Aortic smooth muscle cell (primary cell): ENCODE measurements at places on chromosomes 7 and 10. TPM values are rescaled to one million over a fixed set of nuclear protein-coding genes. Genes with fewer than 3 reads are reported as not detected.

The ITPRIP gene
- total RNA-seq = 12.6 and 25.4 TPM in 2 replicates

The SPDYE11 gene
- not detected in 2 replicates for total RNA-seq

The SUN3 gene
- total RNA-seq = not detected in 2 replicates

The AHCYL2 gene
- 16.4 and 20.3 TPM in 2 replicates for total RNA-seq

The SCART1 gene
- total RNA-seq = 3.3 TPM in 2 replicates

The SLC13A1 gene
- not detected in 2 replicates for total RNA-seq

The AUTS2 gene
- total RNA-seq = 2.4 and 4.6 TPM in 2 replicates

The COA1 gene
- total RNA-seq = 35.4 and 35.8 TPM in 2 replicates

The MLXIPL gene
- under 0.01 TPM in 1 of 2 replicates, not detected in the other for total RNA-seq

The ARHGAP19 gene
- total RNA-seq = 8.1 and 9.1 TPM in 2 replicates

The SUPV3L1 gene
- total RNA-seq = 23.3 and 25.1 TPM in 2 replicates

The ANKRD22 gene
- total RNA-seq = 0.06 and 0.13 TPM in 2 replicates

The VOPP1 gene
- total RNA-seq = 63.9 and 85.6 TPM in 2 replicates

The PALD1 gene
- 11.5 and 11.6 TPM in 2 replicates for total RNA-seq

The PSD gene
- total RNA-seq = 0.12 and 0.26 TPM in 2 replicates

The CLRN3 gene
- not detected in 2 replicates for total RNA-seq

The ZCCHC24 gene
- 26.3 and 29.3 TPM in 2 replicates for total RNA-seq

The MTERF1 gene
- total RNA-seq = 7.4 and 9.9 TPM in 2 replicates

The CLCN1 gene
- total RNA-seq = not detected in 2 replicates

The IL6 gene
- total RNA-seq = 4.2 and 6.7 TPM in 2 replicates

The SERPINE1 gene
- 413 and 548 TPM in 2 replicates for total RNA-seq

The TRPV5 gene
- total RNA-seq = not detected in 2 replicates

The GPER1 gene
- 2.5 and 3.2 TPM in 2 replicates for total RNA-seq

The MICALL2 gene
- total RNA-seq = 21.3 and 37.3 TPM in 2 replicates

The EIF4H gene
- total RNA-seq = 295 and 314 TPM in 2 replicates

The CDK14 gene
- total RNA-seq = 35.1 and 49.3 TPM in 2 replicates

The IGFBP1 gene
- total RNA-seq = 0.37 and 2.1 TPM in 2 replicates

The WDFY4 gene
- under 0.01 and 0.26 TPM in 2 replicates for total RNA-seq

The CASTOR2 gene
- total RNA-seq = 8.1 and 11.8 TPM in 2 replicates

The KDM7A gene
- total RNA-seq = 3.7 and 4.8 TPM in 2 replicates

The CYP3A7 gene
- total RNA-seq = not detected in 2 replicates

The CYCS gene
- total RNA-seq = 32.3 and 37.5 TPM in 2 replicates

The JAKMIP3 gene
- 0.06 and 0.13 TPM in 2 replicates for total RNA-seq

The STAG3 gene
- 0.92 and 1.1 TPM in 2 replicates for total RNA-seq

The CARD11 gene
- 0.13 TPM in 1 of 2 replicates, not detected in the other for total RNA-seq

The AMPH gene
- 0.19 and 0.26 TPM in 2 replicates for total RNA-seq

The ZNF365 gene
- 4.1 and 6.5 TPM in 2 replicates for total RNA-seq

The HGF gene
- total RNA-seq = 792 and 854 TPM in 2 replicates

The RADIL gene
- total RNA-seq = 1.2 and 1.5 TPM in 2 replicates

The ADRB1 gene
- not detected in 2 replicates for total RNA-seq

The FAM131B gene
- 1.6 and 2.0 TPM in 2 replicates for total RNA-seq

The FOXI2 gene
- total RNA-seq = not detected in 2 replicates

The ANKIB1 gene
- total RNA-seq = 43.5 and 60.4 TPM in 2 replicates

The OPN1SW gene
- not detected in 2 replicates for total RNA-seq

The NODAL gene
- not detected in 2 replicates for total RNA-seq

The TMEM273 gene
- total RNA-seq = 0.37 and 0.53 TPM in 2 replicates

The COL26A1 gene
- total RNA-seq = 0.12 TPM in 1 of 2 replicates, not detected in the other

The EGFR gene
- total RNA-seq = 42.1 and 75.2 TPM in 2 replicates

The EBLN1 gene
- not detected in 2 replicates for total RNA-seq

The PNLIPRP3 gene
- total RNA-seq = not detected in 2 replicates

The PGAM2 gene
- total RNA-seq = 0.26 and 1.2 TPM in 2 replicates

The AGAP3 gene
- 22.0 and 31.8 TPM in 2 replicates for total RNA-seq

The ZNF736 gene
- total RNA-seq = 9.5 and 10.9 TPM in 2 replicates

The CRTAC1 gene
- not detected in 2 replicates for total RNA-seq

The KLF14 gene
- not detected in 2 replicates for total RNA-seq

The KRIT1 gene
- total RNA-seq = 45.2 and 52.5 TPM in 2 replicates
